ENCODE measurements at places on chromosomes 11 and 22. TPM values are rescaled to one million over a fixed set of nuclear protein-coding genes. Genes with fewer than 3 reads are reported as not detected.

Gene FXYD2
- total RNA-seq, result 3.6 TPM

Gene MMP12
- not detected for total RNA-seq

Gene MYBPC3
- not detected for total RNA-seq

Gene PACSIN3
- 263 TPM for total RNA-seq

Gene SLC16A8
- total RNA-seq, result not detected

Gene OAF
- total RNA-seq, result 43.3 TPM

Gene CNGA4
- total RNA-seq, result not detected

GRCh38 chr11:17004486-17005148 is 9.6 kb downstream of the PLEKHA7 start:
- no peak for DNase-seq

GRCh38 chr11:94954753-94955152 is 18.6 kb downstream of the CWC15 start:
- DNase-seq, result no peak

GRCh38 chr22:20305894-20306645 is 13.8 kb downstream of the DGCR6L start:
- DNase-seq, result no peak

GRCh38 chr11:134152696-134153095 is 71.1 kb downstream of the NCAPD3 start:
- DNase-seq, result no peak

DNA sequence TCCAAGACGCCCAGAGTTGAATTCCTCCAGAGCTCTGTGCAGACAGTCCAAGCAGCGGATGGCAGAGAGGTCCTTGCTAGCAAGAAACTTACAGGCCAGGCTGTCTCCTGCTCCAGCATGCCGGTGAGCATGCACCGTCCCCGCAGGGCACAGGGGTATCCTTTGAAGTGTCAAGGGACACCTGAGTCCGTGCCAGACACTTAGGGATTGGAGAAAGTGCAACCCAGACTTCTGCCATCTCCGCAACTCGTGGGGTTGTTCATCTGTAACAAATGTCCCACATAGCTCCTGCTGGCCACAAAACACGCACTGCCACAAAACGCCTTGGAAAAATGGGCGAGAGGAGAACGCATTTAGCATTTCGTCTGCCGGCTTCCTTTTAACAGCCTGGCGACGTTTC is 13.3 kb downstream of the TSPO start:
- no peak for DNase-seq

- no peak for DNase-seq
These were observed 812.6 kb downstream of the OPCML start for GRCh38 chr11:132719684-132720083.

DNA sequence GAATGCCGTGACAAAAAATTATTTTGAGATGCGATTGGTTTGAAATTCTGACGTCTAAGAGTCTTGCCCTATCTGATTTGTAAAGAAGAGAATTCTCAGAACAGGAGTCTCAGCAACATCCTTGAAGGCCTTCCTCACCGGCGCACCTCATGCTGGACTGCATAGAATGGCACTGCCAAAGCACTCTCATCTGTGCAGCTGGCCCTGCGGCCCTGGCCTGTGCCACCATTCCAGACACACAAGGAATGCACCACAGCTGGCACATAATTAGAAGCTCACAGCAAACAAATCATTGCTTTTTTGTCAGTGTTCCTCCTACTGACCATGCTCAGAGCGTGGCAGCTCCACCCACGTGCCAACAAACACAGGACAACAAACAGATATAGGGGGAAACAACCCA is 166.0 kb downstream of the KIRREL3 start:
- DNase-seq, result no peak

- no peak for DNase-seq
These were observed 528.6 kb downstream of the BRD1 start for GRCh38 chr22:49298834-49299750.

DNA sequence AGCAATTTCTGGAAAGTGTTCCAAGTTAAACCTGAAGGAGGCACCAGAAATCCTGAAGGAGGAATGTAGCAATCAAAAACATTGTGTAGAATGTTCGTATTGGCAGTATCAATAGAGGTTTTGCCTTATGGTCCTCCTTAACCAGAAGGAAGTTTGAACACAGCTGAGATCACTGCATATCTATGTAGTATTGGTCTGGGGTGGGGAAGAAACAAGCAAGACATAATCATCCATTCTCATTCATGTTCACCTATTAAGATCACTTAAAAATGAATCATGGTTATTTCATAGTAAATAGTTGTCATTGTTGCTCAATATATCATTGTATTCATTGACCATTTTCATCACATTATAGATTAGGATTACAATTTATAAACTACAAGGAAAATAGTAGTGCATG is 160.5 kb downstream of the DDX10 start:
- no peak for DNase-seq

DNA sequence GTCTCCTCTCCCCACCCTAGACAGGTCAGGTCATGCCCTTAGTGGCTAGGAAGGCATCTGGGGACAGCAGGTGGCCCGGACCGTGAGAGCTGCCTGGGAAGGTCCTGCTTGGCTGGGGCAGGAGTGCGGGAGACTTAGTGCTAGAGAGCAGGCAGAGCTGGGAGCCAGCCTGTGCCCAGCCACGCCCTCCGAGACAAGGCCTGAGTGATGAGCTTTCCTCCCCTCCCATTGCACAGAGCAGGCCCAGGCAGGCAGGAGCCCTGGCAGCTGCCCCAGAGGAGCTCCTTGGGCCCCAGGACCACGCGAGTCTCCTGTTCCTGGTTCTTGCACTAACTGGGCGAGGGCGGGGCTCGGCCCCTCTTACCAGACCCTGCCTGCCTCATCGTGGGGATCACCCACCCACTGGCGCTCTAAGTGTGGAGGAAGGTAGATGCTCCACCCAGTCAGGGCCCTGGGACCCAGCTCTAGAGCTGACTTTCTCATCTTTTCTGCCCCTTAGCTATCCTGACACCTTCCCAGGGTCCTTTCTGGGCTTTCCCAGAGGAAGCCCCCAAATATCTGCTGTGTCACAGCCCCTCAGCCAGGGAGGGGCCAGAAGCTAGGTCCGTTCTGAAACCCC is 44.9 kb downstream of the MACROD1 start:
- DNase-seq, result peak; percentile 83

All from tongue (tissue), 3 donors.